ENCODE measurements at places on chromosomes 3 and 15.

GRCh38 chr3:29686889-29687592, 406.2 kb downstream of the RBMS3 start:
- DNase-seq: no peak

DNA sequence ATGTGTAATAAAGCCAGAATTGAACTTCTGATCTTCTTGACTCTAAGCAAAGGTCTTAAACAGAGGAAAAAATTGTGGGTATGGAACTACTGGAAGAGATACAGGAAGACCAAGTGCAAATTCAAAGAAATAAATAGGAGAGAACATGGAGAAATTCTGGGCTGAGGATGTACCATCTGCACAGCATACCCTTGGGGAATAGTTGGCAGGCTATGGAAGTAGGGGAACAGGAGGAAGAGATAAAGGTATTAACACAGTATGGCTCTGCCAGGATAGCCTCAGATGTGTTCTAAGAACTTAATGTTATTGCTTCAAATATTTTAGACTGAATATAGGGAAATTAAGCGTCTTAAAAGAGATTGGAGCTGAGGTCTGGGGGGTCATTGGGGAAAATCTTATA, 485.4 kb downstream of the CNTN3 start:
- no peak for DNase-seq

DNA sequence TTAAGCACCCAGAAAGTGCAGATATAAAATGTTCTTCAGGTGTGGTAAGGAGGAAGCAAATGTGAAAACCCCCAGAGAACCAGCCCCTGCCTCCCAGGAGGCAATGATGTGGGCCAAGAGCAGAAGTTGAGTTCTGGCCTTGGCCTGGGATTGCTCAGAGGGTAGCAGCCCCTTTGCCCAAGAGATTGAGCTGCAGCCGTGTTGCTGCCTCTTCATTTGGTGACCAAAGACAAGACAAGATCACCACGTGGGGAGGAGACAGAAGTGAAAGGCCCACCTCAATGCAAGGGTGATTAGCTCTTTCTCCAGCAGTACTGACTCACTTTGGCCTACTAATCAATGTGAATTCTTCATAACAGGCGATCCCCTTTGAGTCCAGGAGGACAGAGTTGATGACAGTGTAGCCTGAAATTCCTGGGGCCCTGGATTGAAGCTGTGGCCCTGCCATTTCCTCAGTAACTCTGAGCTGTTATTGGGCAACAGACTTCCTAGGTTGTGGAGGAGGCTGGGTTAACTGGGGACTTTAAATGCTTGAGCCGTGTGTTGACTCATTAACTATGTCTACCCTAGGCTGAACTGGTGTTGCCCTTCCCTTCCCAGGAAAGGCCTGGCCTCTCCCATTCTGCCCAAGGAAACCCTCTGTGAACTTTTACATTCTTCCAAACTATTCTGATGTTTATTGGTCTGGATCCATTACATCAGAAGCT, 86.5 kb downstream of the ST6GAL1 start:
- no peak for DNase-seq

DNA sequence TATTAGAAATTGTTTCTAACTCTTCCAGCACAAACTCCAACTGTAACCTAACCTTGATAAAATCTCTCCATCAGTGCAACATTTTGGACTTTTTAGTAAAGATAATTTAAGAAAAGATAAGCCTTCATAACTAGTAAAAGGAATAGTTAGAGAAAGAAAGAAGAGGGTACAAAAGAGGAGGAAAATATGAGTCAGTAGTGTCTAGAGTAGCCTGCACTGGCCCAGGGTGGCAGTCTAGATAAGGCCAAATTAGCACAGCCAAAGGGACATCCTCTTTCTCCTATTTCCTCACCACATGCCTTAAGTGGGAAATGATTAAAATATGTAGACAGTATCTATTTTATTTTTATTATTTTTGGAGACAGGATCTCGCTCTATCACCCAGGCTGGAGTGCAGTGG, 3.7 kb downstream of the PROS1 start:
- DNase-seq: no peak

DNA sequence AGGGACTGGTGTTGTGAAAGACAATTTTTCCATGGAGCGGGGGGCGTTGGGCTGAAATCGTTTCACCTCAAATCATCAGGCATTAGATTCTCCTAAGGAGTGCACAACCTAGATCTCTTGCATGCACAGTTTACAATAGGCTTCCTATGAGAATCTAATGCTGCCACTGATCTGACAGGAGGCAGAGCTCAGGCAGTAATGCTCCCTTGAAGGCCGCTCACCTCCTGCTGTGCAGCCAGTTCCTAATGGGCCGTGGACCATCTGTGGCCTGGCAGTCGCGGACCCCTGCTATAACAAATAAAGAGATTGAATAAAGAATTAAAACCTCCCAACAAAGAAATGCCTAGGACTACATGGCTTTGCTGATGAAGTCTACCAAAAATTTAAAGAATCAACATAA, 25.3 kb upstream of the ANKRD28 start:
- no peak for DNase-seq

DNA sequence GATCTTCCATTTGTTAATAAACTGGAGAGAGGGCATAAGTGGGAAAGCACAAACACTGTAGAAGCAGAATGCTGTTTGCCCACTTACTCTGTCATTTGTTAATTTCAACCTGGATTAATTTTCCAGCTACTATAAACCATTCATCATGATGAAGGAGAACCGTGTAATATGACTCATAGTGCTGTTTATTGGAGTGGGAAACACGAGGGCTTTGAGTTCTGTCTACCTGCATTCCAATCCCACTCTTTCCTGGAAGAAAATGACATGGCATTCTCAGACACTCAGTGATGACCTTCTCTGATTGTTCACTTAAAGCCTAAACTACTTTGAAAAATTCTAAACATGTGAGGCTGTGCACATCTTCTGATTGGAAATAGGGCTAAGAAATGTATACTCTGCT, 826.7 kb downstream of the AGBL1 start:
- no peak for DNase-seq

- DNase-seq: no peak
Observed at GRCh38 chr3:46948830-46949671, 27.5 kb downstream of the CCDC12 start.

DNA sequence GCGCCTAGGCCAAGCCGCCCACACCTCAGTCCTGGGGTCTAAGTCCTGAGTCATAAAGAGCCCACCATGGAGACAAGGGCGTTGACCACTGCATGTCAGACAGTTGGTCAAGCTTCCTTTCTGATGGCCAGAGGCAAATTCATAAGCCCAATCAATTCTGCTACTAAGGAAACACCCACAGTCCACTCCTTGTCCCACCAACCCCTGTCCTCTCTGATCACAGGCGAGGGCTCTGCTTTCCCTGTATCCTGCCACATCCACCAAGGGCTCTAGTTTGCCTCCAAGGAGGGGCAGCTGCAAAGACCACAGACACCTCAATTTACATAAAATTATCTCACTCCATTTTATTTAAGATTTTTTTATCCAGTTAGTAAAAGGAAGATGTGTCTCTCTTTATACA, 25.3 kb downstream of the CHAC1 start:
- DNase-seq: no peak

DNA sequence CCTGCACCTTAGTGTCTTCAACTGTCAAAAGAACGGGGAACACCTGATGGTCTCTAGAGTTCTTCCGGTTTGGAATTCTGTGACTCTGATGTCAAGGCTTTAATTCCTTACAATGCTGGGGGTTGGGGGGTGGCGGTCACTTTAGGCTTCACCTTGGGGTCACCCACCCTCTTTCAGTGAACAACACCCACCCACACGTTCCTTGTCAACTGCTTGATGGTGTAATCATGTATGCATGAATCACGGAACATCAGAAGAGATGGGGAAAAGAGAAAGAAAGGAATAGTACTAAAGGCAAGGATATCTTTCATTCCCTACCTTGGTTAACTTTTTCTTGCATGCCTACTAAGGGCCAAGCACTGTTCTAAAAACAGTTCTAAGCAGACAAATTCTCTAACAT, 7.3 kb upstream of the UBE2E1 start:
- no peak for DNase-seq

- no peak for DNase-seq
Observed at GRCh38 chr3:194487289-194488054, 670 bp upstream of the ATP13A3 start.

Data from stimulated activated CD4-positive, alpha-beta T cell treated with anti-CD3 and anti-CD28 coated beads, TNF-alpha, amount 100 ng/mL, for 48 hours (primary cell).